ENCODE measurements at places on chromosomes 11 and 22. TPM values are rescaled to one million over a fixed set of nuclear protein-coding genes. Genes with fewer than 3 reads are reported as not detected.

OR5T3 gene
- not detected for polyA plus RNA-seq

PARVA gene
- polyA plus RNA-seq: 120 TPM

- no peak for DNase-seq
These were observed 265.7 kb downstream of the OR4C45 start for GRCh38 chr11:50298182-50298988.

DNA sequence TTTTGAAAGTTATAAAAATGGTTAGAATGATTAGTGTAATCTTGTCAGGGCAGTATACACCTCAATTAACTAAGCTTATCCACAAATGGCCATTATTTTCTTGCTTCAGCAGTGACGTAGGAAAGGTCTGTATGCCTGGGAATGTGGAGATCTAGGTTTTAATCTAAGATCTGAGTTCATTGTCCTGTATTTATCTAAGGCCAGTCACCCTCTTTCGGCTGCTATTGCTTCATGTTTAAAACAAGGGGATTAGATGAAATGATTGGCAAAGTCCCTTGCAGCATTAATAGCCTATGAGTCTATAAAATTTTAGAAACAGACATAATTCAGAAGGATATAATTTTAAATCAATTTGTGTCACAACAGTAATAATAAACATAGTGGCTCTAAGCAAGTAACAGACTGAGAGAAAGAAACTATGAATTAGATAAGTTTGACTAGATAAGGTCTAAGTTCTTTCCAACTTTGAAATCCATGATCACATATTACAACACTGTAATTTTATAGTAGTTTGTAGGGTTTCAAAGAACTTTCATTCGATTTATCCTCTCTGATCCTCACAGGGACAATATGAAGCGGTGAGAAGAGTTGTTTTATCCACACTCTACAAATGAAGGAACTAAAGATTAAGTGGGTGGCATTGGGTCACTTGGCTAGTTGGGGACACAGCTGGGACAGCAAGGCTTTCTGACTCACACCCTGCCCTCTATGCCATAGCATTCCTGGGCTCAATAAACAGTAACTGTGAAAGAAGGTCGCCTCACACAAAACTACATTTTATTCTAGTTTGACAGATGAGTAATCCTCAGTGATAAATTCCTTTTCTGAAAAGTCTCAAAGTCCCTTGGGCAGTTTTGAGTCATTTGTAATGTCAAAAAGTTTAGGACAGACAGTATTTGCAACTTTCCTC is 60.6 kb upstream of the RDX start:
- no peak for DNase-seq

- DNase-seq: no peak
These were observed 9.6 kb downstream of the ART5 start for GRCh38 chr11:3632070-3632660.

DNA sequence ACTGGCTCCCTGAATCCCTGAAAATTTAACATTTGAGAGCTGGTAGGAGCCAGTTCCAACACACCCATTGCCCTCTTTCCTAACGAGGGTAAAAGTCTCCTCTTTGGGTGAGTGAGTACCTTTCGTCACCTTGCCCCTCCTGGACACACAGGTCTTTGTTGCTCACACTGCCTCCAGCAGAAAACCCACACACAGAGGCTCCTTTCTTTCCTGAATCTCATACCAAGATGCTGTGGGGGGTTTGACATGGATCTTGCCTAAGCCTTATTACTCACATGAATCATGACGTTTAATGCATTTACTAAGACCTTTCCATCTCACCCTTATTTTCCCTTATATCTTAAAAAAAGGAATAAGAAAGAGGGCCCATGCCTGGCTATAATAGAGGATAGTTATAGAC is 53.0 kb downstream of the PARVA start:
- DNase-seq: no peak

DNA sequence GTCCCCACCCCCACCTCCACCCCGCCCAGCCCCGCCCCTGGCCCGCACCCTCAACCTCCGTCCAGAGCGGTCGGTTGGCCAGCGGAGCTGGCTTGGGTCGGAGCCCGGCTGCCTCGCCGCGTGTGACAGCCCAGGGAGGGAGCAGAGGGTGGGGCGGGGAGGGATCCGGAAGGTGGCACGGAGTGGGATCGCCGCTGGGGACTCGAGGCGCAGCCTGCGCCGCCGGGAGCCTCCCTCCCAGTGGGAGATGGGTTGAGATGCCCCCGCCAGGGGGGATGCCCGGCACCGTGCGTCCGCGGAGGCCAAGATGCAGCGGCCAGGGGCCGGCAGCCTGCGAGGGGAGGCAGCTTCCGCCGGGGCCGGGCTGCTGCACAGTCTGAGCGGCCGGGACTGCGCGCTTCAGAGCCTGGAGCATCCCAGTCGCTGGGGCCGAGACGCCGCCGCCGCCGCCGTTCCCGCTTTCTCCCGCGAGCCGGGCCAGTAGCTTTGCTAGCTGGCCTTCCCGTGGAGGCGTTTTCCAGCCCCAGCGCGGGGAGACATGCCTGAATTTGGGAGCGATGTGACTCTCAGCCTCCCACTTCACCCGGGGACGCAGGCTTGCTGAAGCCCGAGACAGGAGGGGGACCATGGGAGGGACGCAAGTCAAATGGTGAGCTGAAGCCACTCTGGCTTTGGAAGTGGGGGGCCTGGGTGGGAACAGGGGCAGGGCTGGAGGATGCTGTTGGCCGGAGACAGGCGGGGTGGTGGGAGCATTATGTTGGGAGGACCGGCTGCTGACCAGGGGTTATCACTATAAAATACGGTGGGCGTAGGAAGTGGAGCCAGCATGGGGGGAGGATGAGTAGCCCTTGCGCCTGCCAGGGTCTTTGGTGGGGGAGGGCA is 40.2 kb downstream of the DIXDC1 start:
- DNase-seq: no peak

- no peak for DNase-seq
These were observed 4.6 kb downstream of the TECTA start for GRCh38 chr11:121105481-121106195.

- no peak for DNase-seq
These were observed 595 bp downstream of the TRIM66 start for GRCh38 chr11:8681837-8682302.

GRCh38 chr22:49994361-49995040 is 18.1 kb downstream of the IL17REL start:
- DNase-seq: no peak

- no peak for DNase-seq
These were observed 59.1 kb downstream of the WNT11 start for GRCh38 chr11:76147106-76147740.

All from left renal cortex interstitium (tissue), 4 donors.